ENCODE measurements at places on chromosomes 3 and 15.

DNA sequence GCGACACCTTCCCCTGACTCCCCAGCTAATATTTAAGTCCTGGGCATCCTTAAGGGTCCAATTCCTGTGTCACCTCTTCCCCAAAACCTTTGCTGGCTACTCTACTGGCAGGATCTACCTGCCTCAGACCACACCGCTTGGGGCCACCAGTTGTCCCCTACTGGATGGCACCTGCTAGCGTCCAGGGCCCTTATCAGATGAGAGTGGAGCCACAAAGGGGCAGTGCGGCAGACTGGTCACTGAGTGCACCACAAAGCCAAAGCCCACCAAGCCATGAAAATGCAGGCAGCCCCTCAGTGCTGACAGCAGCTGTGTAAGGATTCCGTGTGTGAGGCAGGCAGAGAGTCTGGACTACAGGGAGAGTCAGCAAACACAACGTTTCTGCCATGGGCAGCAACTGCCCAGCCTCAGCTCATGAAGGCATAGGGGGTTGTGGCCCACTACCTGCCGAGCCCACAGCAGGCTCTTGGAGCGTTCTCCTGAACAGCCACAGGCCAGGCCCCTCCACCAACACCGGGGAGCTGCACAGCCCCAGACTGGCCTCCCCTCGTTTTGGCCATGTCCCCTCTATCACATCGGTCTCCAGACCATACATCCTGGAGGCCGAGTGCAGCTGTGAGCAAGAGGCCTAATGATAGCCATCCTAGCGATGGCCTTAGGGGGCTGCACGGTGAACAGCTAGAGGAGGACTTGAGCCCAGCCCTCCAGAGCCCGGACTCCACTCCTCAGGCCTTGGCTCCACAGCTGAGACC lies 32.3 kb downstream of the ALDH1L1 start:
- no peak overlapping the region for H3K27ac ChIP-seq
- H3K27me3 ChIP-seq: no peaks in the 10 kb centered on the region
- no peak for DNase-seq
- no peaks in the 10 kb centered on the region for H3K4me1 ChIP-seq

GRCh38 chr3:125083776-125084175 lies 28.0 kb upstream of the HEG1 start:
- H3K4me3 ChIP-seq: no peak overlapping the region
- no peaks in the 10 kb centered on the region for H3K4me1 ChIP-seq
- H3K27me3 ChIP-seq: no peaks in the 10 kb centered on the region
- H3K36me3 ChIP-seq: peaks cover 20% of the 10 kb centered on the region
- no peak overlapping the region for H3K27ac ChIP-seq

DNA sequence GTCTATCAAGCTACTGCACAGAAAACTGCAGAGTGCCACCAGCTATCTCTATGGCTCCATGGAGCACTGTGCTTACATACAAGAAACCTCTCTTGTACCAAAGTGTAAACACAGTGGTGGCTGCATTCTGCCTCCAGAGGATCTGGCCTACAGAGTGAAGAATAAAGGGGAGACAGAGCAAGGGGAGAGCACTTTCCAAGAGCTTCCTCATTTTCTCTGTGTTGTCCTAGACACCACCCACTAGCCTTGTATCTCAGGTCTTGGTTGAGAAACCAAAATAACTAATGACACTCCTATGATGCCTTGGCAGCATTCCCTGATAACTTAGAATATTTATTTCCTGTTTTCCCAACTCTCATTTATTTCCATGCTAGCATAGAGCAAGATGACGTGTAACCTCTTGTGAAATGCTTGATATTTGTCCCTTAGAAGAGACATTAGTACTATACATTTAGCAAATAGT lies 56.9 kb upstream of the PHLDB2 start:
- H3K36me3 ChIP-seq: no peaks in the 10 kb centered on the region
- H3K27ac ChIP-seq: peak overlapping the region; percentile 87
- peaks cover 37% of the 10 kb centered on the region for H3K4me1 ChIP-seq
- no peak for DNase-seq

DNA sequence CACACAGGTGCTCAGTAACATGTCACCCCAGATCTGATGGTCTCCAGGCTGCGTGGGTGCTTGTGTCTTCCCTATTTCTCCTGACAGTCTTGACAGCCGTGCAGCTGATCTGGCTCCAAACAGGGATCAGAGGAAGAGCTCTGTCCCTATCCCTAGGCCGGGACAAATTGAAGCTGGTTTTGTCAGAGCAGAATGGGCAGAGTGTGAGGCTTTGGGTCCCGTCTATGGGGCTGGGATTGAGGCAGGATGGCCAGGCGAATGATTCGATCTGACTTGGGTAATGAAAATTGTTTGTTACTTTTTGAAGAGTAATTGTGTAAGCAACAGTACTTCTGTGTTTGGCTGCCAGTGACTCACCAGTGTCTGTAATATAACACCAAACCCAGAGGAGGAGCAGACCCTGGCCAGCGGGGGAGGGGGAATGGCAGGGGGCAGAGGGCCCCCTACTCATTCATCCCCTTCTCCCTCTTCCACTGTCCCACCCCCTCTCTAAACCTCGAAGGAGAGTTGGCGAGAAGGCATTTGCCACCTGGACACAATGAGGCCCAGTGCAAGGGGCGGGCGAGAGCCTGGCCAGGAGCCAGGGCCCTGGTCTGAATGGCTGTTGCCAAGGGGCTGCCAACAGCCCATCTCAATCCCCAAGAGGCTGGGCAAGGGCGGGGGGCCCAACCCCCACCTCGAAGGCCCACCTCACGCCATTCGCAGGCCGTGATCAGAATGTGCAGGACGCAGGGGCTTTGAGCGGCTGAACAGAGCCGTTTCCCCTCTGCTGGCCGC lies 4.9 kb upstream of the MAGEF1 start:
- DNase-seq: no peak
- peak overlapping the region; percentile 22 for H3K4me3 ChIP-seq
- H3K4me1 ChIP-seq: peaks cover 26% of the 10 kb centered on the region
- H3K36me3 ChIP-seq: no peaks in the 10 kb centered on the region
- no peaks in the 10 kb centered on the region for H3K27me3 ChIP-seq

DNA sequence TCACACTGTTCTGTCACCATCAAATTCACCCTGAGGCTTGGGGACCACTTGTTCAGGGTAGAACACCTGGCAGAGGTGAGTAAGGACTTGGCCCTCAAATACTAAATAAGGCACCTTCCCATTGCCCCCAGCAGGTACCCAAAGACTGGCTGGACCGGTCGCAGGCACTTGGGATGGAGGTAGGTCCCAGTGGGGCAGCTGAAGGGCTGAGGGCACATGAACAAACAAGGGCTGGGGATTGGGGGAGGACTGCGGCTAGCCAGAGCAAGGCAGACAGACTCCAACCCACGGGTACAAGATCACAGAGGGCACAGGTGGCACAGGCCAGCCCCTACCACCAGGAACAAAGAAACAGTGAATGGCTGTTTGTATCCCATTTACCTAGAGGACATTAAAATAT lies 1.9 kb downstream of the MRPS25 start:
- no peaks in the 10 kb centered on the region for H3K27me3 ChIP-seq
- peak overlapping the region; percentile 85 for H3K4me3 ChIP-seq

GRCh38 chr15:41891226-41891625 lies 2.6 kb downstream of the SPTBN5 start:
- H3K4me3 ChIP-seq: no peak overlapping the region
- DNase-seq: no peak
- peaks cover 32% of the 10 kb centered on the region for H3K4me1 ChIP-seq

GRCh38 chr3:193051314-193051713 lies 133.7 kb upstream of the MB21D2 start:
- no peaks in the 10 kb centered on the region for H3K36me3 ChIP-seq
- no peak for DNase-seq
- H3K27ac ChIP-seq: no peak overlapping the region
- no peaks in the 10 kb centered on the region for H3K4me1 ChIP-seq
- no peak overlapping the region for H3K4me3 ChIP-seq

DNA sequence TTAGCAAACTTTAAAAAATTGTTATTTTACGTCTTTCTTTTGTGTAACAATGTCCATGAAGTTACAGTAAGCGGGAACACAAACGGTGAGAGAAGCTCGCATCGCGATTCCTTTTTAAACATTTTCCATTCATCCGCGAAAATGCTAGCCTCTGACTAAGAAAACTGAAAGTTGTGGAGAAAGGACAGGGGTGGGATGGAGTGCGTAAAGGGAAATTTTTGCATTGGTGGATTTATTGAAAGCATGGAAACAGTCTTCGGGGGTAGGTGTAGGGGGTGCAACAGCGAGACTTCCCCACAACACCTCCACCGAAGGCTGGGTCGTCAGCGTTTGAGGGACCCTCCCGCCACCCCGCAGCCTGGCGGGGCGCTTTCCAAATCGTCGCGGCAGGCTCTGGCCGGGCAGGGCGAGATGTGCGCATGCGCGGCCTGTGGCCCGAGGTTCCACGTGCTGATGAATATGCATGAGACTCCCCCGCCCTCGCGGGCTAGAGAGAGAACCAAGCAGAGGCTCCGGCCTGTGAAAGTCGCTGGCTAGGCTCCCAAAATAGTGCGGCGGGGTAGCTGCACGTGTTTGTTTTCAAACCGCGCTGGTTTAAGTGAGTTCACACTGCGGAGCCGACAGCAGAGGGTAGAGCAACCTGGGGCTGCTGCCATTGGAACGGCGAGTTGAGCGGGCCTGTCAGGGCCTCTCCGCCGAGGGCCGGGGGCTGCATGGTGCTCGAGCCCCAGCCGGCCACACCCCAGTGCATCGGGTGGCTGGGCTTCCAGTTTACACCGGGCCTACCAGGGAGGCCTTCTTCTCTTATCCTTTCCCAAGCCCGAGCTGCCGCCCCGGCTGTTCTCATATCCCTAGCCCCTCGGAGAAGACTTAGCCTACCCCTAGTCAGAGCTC lies 9.9 kb downstream of the ZIC1 start:
- H3K27ac ChIP-seq: no peak overlapping the region
- no peaks in the 10 kb centered on the region for H3K36me3 ChIP-seq
- no peak for DNase-seq
- H3K4me1 ChIP-seq: peaks cover 33% of the 10 kb centered on the region
- H3K4me3 ChIP-seq: no peak overlapping the region
- H3K27me3 ChIP-seq: peaks cover 49% of the 10 kb centered on the region

GRCh38 chr3:52986938-52987337 lies 58.9 kb downstream of the SFMBT1 start:
- DNase-seq: no peak
- no peaks in the 10 kb centered on the region for H3K36me3 ChIP-seq
- H3K27ac ChIP-seq: no peak overlapping the region
- H3K4me1 ChIP-seq: no peaks in the 10 kb centered on the region
- no peak overlapping the region for H3K4me3 ChIP-seq

DNA sequence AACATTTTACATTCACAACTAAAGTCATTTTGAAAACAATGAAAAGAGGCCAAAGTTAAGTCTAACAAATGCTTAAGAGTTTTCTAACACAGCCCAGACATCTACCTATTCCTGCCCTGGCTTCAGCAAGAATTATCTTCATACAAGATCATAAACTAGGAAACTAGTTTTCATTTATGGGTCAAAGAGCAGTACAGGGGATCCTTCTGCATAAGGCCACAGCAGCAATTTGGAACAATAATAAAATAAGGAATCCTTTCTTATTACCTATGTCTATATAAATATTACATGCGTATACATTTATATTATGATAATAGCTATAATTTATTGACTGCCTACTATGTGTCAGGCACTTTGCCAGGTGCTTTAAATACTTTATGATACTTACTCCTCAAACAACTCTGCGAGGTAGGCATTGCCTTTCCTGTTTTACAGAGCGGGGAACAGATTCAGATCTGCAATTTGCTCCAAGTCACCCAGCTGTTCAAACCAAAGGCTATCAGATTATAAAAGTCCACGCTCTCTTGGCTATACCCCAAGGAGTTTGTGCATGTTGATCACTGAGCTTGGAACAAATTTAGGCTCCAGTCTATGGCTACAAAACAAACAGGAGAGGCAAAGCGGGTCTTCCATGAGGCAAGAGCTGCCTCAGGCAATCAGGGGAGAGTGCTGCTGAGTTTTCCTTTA lies 196.4 kb downstream of the RORA start:
- no peak overlapping the region for H3K27ac ChIP-seq
- DNase-seq: no peak
- H3K4me3 ChIP-seq: no peak overlapping the region

DNA sequence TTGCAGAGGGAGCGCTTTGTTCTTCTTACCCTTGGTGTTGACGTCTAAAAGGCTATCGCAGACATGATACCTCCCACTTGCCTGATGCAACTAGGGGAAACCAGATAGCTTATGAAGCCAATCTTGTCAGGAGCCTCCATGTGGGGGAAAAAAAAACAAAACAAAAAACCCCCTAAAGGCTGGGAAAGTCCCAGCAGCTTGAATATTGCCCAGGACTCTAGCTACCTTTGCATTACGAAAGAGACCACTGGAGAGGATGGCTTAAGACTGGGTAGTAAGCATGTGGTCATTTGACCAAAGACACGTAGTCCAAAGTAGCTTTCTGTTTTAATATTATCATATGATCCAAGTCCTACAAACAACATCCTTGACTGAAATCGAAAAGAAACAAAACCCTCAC lies 120.7 kb upstream of the WNT5A start:
- no peaks in the 10 kb centered on the region for H3K4me1 ChIP-seq
- H3K4me3 ChIP-seq: no peak overlapping the region
- no peaks in the 10 kb centered on the region for H3K27me3 ChIP-seq

GRCh38 chr3:14175383-14176037 lies 2.9 kb downstream of the XPC start:
- no peak overlapping the region for H3K4me3 ChIP-seq
- no peaks in the 10 kb centered on the region for H3K27me3 ChIP-seq
- DNase-seq: no peak
- peaks cover 20% of the 10 kb centered on the region for H3K36me3 ChIP-seq

DNA sequence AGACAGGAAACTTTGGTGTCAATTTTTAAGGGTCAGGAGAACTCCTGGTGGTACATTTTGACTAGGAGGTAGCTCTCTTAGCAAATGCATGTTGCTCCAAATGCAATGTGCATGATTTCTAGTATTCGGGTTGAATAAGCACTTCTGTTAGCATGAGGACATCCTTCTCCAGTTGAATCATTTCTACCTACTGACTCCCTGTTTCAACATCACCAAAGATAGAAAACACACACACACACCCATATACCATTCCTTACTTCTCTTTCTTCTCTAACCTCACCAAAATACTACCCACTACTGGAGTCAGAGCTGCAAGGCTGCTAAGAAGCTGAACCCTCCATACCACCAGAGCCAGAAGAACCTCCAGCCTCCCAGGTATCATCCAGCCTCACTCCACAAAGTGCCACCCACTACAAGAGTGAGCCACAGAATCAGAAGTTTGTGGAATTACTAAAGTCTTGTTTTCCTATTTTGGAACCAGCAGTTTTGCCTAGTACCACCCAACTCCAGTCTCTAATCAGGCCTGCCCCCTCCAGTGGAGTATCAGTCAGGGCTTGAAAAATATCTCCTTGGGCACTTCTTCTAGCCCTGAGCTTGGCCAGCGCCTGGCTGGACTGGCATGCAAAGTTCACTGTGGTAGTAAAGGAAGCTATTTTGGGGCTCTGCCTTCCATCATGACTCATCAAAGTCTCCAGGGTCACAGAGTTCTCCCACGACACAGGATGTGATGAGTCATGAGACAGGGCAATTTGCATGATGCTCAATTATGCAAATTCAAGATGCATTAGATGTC lies 110.3 kb downstream of the CYP19A1 start:
- H3K36me3 ChIP-seq: no peaks in the 10 kb centered on the region
- H3K4me1 ChIP-seq: peaks cover 5% of the 10 kb centered on the region
- H3K27me3 ChIP-seq: no peaks in the 10 kb centered on the region
- no peak overlapping the region for H3K27ac ChIP-seq

All from esophagus squamous epithelium (tissue), 5 donors.